Endothelial cell (in vitro differentiated cells): ENCODE measurements at places on chromosomes 12 and 14.

- H3K4me3 ChIP-seq = no peak overlapping the region
- H3K27me3 ChIP-seq = no peaks in the 10 kb centered on the region
- H3K36me3 ChIP-seq = no peaks in the 10 kb centered on the region
These were observed 180.2 kb upstream of the SYT1 start for GRCh38 chr12:78684419-78684818.

- no peak overlapping the region for H3K4me3 ChIP-seq
- H3K4me1 ChIP-seq = peaks cover 3% of the 10 kb centered on the region
- no peak overlapping the region for H3K27ac ChIP-seq
- H3K27me3 ChIP-seq = no peaks in the 10 kb centered on the region
These were observed 190.0 kb downstream of the TMX1 start for GRCh38 chr14:51430079-51430478.

DNA sequence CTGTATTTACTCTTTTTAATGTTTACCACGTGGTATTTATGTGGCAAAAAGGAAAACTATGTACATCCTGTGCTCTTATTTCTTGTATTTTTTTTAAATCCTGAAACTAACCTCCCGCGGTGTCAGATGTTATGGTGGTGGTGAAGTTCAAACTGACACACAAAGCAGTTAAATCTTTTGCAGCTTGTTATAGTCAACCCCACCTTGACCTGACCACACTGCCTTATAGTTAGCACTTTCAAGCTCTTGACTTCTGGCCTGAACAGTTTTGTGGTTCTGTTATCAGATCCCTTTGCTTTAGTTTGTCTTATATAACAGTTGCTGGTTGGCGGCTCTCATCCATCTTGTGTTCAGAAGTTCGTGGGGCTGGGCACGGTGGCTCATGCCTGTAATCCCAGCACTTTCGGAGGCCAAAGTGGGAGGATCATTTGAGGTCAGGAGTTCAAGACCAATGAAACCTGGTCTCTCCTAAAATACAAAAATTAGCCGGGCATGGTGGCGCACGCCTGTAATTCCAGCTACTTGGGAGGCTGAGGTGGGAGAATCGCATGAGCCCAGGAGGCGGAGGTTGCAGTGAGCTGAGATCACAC, 2.1 kb downstream of the UNG start:
- no peaks in the 10 kb centered on the region for H3K27me3 ChIP-seq
- H3K36me3 ChIP-seq = peaks cover 12% of the 10 kb centered on the region
- H3K4me3 ChIP-seq = peak overlapping the region; percentile 94
- no peak for DNase-seq
- no peak overlapping the region for H3K27ac ChIP-seq

DNA sequence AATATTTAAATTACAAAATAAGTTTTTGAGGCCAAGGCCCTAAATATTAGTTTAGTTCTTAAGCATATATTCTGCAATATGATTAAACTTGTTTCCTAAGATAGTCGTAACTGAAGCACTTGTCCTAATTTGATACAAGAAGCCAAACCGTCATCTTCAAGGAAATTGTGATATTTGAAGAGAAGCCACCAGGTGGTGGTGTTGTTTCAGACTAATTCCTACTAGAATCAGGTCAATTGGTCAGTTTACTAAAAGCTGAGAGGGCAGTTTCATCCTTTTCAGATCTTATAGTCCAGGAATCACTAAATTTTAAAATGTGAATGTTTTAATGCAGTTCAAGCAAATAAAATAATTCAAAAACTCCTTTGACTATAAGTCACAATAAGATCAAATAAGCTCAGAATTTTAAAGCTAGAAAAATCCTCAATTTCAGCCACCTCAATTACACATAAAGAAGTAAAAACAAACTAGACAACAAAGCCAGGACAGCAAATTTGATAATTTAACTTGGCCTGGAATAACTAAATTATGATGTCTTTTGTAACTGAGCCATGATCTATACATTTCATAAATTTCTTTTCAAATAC, 7.1 kb upstream of the ARL1 start:
- H3K4me3 ChIP-seq = no peak overlapping the region
- no peaks in the 10 kb centered on the region for H3K27me3 ChIP-seq
- DNase-seq = peak; percentile 55
- no peaks in the 10 kb centered on the region for H3K4me1 ChIP-seq
- no peak overlapping the region for H3K27ac ChIP-seq

- peaks cover 59% of the 10 kb centered on the region for H3K36me3 ChIP-seq
- H3K27ac ChIP-seq = peak overlapping the region; percentile 67
- DNase-seq = peak; percentile 65
- H3K27me3 ChIP-seq = peaks cover 21% of the 10 kb centered on the region
- H3K4me1 ChIP-seq = peaks cover 73% of the 10 kb centered on the region
- peak overlapping the region; percentile 51 for H3K4me3 ChIP-seq
These were observed 9.8 kb upstream of the ZNF385A start for GRCh38 chr12:54394281-54394719.

GRCh38 chr14:102085948-102086708, 716 bp downstream of the HSP90AA1 start:
- peak overlapping the region; percentile 94 for H3K27ac ChIP-seq
- H3K36me3 ChIP-seq = peaks cover 44% of the 10 kb centered on the region
- DNase-seq = no peak
- peaks cover 9% of the 10 kb centered on the region for H3K27me3 ChIP-seq

DNA sequence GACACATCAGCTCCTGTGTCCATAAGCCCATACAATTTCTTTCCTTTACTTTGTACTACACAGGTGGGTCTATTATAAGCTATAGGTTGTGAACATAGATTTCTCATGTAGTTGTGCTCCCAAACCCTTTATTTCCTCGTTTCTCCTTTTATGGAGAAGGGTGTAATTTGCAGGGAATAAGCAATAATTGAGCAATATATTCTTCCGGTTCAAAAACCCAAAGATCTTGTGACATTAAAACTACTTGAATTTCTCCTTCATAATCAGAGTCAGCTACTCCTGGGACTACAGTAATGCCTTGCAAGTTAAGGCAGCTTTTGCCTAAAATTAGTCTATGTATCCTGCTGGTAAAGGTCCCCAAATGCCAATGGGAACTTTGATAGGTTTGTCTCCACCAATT, 19.1 kb upstream of the MAPKAPK5 start:
- H3K27me3 ChIP-seq = no peaks in the 10 kb centered on the region
- peaks cover 9% of the 10 kb centered on the region for H3K4me1 ChIP-seq
- no peaks in the 10 kb centered on the region for H3K36me3 ChIP-seq
- DNase-seq = no peak
- no peak overlapping the region for H3K27ac ChIP-seq

GRCh38 chr14:89773151-89773550, 181.4 kb downstream of the EFCAB11 start:
- no peak overlapping the region for H3K4me3 ChIP-seq
- H3K27me3 ChIP-seq = peaks cover 4% of the 10 kb centered on the region
- no peak overlapping the region for H3K27ac ChIP-seq

GRCh38 chr14:91062600-91062999, 2.2 kb upstream of the RPS6KA5 start:
- no peak overlapping the region for H3K4me3 ChIP-seq
- peaks cover 3% of the 10 kb centered on the region for H3K27me3 ChIP-seq
- H3K36me3 ChIP-seq = no peaks in the 10 kb centered on the region
- DNase-seq = no peak
- no peak overlapping the region for H3K27ac ChIP-seq

GRCh38 chr14:74946659-74947281, 8.6 kb downstream of the PGF start:
- peaks cover 4% of the 10 kb centered on the region for H3K36me3 ChIP-seq
- no peak overlapping the region for H3K4me3 ChIP-seq
- H3K27me3 ChIP-seq = peaks cover 4% of the 10 kb centered on the region

DNA sequence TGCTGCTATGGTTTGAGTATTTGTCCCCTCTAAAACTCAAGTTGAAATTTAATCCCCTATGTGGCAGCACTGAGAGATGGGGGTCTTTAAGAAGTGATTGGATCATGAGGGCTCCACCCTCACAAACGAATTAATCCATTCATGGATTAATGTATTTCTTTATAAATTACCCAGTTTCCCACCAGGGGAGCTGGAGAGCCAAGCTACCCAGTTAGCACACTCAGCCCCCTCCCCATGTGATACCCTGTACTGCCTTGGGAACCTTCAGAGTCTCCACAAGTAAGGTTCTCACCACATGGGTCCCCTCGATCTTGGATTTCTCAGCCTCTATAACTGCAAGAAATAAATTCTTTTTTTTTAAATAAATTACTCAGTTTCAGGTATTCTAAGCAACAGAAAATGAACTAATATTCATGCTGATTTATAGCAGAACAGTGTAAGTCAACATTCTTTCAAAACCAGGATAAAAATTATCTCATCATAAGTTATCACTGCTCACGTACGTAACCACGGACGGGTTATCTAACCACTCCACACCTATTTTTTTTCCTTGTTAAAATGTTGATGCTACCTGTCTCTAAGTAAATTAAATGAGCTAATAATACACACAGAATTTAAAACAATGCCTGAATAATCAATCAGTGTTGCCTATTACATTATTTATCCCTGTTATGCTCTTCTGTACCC, 3.6 kb downstream of the NAP1L1 start:
- DNase-seq = peak; percentile 22
- no peak overlapping the region for H3K4me3 ChIP-seq
- H3K36me3 ChIP-seq = no peaks in the 10 kb centered on the region

DNA sequence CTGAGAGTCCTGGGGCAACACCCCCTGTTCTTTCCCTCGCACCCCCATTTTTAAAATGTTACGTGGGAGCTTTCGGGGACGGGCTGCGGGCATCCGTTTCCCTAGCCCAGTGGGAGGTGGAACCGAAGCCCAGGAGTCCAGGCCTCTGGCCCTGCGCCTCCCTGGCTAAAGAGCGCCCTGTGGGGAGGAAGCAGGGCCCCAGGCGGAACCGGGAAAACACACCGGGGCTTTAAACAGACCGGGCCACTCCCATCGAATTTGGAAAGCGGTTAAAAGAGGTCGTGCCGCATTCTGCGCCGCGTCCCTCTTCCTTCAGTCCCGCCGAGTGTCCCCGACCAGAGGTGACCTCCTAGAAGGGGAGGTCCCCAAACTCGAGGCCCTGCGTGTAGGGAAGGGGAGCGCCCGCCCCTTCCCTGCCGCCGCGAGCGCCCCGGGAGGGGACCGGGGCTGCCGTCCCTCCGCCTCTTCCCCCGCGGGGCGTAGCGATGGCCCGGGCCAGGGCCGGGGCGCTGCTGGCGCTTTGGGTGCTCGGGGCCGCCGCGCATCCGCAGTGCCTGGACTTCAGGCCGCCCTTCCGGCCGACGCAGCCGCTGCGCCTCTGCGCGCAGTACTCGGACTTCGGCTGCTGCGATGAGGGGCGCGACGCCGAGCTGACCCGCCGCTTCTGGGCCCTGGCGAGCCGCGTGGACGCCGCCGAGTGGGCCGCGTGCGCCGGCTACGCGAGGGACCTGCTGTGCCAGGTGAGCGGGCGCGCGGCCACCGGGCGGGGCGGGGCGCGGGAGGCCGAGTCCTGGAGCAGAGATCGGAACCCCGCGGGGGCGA, at the start of gene HHIPL1:
HHIPL1 (plus strand) TSS at position 407 of the 822 bp plus-strand sequence; CDS start at position 486, 79 bp downstream.
- peak within 1 kb of the TSS; percentile 72 for H3K27ac ChIP-seq
- H3K4me3 ChIP-seq = peak within 1 kb of the TSS; percentile 77
- peaks cover 6% of the 10 kb centered on the region for H3K27me3 ChIP-seq
- DNase-seq = peak; percentile 40
- H3K4me1 ChIP-seq = peaks cover 5% of the 10 kb centered on the region

- no peak overlapping the region for H3K4me3 ChIP-seq
- peaks cover 17% of the 10 kb centered on the region for H3K4me1 ChIP-seq
- H3K36me3 ChIP-seq = no peaks in the 10 kb centered on the region
- peaks cover 2% of the 10 kb centered on the region for H3K27me3 ChIP-seq
These were observed 101.1 kb downstream of the BBS10 start for GRCh38 chr12:76247026-76247646.

DNA sequence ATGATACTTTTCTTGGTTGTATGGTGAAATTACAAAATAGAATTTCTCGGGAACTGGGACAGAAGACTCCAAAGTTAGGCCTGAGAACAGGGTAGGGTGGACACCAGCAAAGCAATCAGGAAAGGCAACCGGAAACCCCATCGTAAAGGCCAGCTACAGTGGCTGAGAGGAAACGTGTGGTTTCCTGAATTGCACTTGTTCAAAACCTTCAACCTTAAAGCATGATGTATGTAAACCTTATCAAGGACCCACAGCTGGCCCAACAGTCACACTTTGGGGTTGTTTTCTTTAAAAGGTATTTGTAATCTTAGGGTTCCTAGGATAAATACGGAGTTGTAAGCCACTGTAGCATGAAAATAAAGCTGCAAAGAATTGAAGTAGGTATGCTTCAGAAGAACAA, 2.2 kb upstream of the PTGDR start:
- peaks cover 20% of the 10 kb centered on the region for H3K27me3 ChIP-seq
- H3K4me3 ChIP-seq = no peak overlapping the region
- H3K36me3 ChIP-seq = no peaks in the 10 kb centered on the region

GRCh38 chr12:51635346-51635745, 44.3 kb downstream of the SCN8A start:
- no peaks in the 10 kb centered on the region for H3K36me3 ChIP-seq
- H3K4me3 ChIP-seq = no peak overlapping the region
- H3K4me1 ChIP-seq = no peaks in the 10 kb centered on the region
- no peak for DNase-seq
- no peak overlapping the region for H3K27ac ChIP-seq

DNA sequence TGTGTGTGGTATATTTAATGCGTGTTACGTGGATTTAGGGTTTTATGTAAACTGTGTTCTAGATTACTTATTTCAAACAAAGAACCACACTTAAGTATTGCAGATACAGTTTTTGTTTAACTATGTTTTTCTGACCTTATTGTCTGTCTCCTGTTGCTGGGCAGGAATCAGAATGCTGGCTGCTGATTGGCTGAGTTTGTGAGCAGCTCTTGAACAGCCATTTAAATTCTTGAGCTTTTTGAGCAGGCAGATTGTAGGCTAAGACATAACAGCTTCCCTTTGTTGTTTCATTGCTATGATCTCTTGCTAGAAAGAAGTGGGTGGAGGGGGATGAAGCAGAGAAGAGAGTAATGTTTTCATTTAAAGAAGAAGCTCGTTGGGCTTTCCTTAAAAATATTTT, 52.2 kb downstream of the ATF7IP start:
- peak; percentile 73 for DNase-seq
- H3K4me1 ChIP-seq = peaks cover 49% of the 10 kb centered on the region
- H3K27ac ChIP-seq = peak overlapping the region; percentile 99
- H3K27me3 ChIP-seq = peaks cover 2% of the 10 kb centered on the region
- peak overlapping the region; percentile 83 for H3K4me3 ChIP-seq

GRCh38 chr12:50261654-50262053, 21.7 kb downstream of the LIMA1 start:
- peaks cover 5% of the 10 kb centered on the region for H3K4me1 ChIP-seq
- H3K4me3 ChIP-seq = no peak overlapping the region
- H3K36me3 ChIP-seq = no peaks in the 10 kb centered on the region
- H3K27me3 ChIP-seq = no peaks in the 10 kb centered on the region
- H3K27ac ChIP-seq = no peak overlapping the region

DNA sequence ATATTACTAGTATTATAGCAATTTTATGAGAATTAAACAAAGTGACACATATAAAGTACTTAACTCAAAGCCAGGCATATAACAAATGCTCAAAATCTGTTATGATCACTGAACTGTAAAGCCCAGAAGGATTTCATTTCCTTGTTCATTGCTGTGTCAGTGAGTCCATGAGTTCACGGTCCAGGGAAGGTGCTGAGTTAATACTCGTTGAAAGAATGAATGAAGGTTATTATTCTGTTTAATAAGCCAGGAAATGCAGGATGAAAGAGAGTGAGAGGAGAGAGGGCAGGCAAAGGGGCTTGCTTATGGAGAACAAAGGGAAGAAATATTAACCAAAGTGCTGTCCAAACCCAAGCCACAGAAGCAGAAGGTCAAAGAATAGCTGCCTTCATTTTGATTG, 40.2 kb upstream of the NT5DC3 start:
- no peak for DNase-seq
- peaks cover 8% of the 10 kb centered on the region for H3K27me3 ChIP-seq
- H3K36me3 ChIP-seq = no peaks in the 10 kb centered on the region
- peaks cover 26% of the 10 kb centered on the region for H3K4me1 ChIP-seq
- no peak overlapping the region for H3K4me3 ChIP-seq
